Stimulated activated CD4-positive, alpha-beta T cell treated with anti-CD3 and anti-CD28 coated beads, Interleukin-12 subunit alpha, Interleukin-12 subunit beta, amount 100 ng/mL, for 48 hours (primary cell): ENCODE measurements at places on chromosomes 4 and X.

- no peak for DNase-seq
Observed at GRCh38 chr4:183164963-183165362, 65.9 kb downstream of the WWC2 start.

GRCh38 chr4:106315476-106315967, 487 bp downstream of the TBCK start:
- peak; percentile 14 for DNase-seq

GRCh38 chrX:13026877-13027652, 17.4 kb downstream of the FAM9C start:
- no peak for DNase-seq

DNA sequence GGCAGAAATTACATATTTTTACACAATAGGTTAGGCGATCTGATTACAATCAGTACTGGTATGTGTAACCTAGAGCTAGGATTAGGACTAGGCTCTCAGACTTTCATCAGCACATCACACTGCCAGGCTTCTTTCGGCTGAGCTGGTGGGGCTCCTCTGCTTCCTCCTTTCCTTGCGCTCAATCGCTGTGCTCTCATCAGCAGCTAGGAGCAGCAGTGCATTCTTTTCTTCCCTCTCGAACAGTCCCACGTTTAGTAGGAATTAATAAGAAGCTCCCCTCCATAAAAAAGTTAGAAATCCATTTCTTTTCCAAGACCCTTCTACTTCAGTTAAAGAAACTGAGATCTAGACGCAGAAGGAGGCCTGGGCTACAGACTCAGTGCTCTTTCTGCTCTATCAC, 350.4 kb downstream of the SPRY1 start:
- no peak for DNase-seq

DNA sequence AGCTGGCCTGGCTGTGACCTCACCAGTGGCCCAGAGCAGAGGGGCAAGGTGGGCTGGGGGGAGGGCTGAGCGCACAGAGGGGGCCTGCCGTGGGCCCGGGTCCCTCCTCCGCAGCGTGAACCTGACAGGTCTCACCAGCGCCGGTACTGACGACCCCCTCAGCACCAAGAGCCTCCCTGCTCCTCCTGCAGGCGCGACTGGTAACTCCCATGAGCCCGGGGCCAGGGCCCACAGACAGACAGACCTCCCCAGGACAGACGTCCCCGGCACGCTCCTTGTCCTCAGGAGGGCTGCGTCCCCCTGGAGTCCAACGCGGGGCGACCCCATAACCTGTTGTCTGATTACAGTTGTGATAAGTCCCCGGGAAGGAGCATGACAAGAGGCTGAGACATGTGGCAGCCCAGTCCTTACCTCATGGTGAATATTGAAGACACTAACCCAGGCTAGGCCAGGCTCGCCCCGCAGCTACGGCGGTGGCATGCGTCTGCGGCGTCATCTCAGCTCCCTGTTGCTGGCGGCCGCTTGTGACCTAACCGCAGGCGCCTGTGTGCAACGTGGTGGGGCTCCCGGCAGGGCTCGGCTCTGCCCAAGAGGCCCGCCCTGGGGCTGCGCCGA, 8.5 kb downstream of the AKAP17A start:
- no peak for DNase-seq

DNA sequence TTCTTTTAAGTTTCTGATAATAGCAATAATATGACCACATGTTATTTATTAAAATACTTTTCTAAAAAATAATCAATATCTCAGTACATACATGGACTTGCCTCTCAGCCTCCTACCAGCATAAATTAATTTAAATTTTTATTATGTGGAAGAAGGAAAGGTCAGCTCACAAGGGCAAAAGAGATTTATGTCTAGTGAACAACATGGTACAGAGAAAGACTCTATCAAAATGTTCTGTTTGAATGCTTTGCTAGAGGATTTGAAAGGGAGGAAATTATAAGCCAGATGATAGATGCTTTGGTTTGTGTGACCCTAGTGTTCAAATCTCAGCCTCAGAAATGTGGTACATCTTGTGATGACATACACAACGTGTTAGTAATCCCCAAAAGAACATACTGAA, 94.3 kb downstream of the DKK2 start:
- DNase-seq = no peak

- peak; percentile 2 for DNase-seq
Observed at GRCh38 chrX:134377537-134377936, 82.4 kb upstream of the HPRT1 start.

GRCh38 chr4:124234771-124235170, 477.8 kb downstream of the ANKRD50 start:
- no peak for DNase-seq

GRCh38 chr4:7414736-7415510, 19.8 kb downstream of the PSAPL1 start:
- DNase-seq = no peak

DNA sequence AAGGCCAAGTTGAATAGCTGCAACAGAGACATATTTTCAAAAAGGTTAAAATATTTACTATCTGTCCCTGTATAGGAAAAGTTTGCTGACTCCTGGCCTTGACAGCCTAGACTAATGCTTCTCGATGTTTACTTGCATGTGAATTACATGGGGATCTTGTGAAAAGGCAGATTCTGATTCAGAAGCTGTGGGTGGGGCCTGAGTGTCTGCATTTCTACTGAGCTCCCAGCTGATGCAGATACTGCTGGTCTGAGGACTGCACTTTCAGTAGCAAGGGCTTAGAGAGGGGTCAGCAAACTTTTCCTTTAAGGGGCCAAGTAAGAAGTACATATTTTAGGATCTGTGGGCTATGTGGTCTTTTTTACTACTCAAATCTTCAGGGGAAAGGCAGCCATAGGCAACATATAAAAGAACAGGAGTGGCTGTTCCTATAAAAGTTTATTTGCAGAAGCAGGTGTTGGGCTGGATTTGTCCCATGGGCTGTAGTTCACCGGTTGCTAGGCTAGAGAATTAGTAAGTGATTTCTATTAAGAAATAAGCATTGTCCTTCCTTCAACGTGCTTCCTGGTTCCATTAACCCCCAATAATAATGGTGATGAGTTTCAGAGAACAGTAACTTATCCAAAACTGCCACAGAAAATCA, 97.2 kb upstream of the PDE5A start:
- no peak for DNase-seq

- no peak for DNase-seq
Observed at GRCh38 chrX:41250867-41251266, 83.1 kb upstream of the DDX3X start.

- DNase-seq = peak; percentile 50
Observed at GRCh38 chr4:42282081-42282901, 115.0 kb upstream of the SHISA3 start.

DNA sequence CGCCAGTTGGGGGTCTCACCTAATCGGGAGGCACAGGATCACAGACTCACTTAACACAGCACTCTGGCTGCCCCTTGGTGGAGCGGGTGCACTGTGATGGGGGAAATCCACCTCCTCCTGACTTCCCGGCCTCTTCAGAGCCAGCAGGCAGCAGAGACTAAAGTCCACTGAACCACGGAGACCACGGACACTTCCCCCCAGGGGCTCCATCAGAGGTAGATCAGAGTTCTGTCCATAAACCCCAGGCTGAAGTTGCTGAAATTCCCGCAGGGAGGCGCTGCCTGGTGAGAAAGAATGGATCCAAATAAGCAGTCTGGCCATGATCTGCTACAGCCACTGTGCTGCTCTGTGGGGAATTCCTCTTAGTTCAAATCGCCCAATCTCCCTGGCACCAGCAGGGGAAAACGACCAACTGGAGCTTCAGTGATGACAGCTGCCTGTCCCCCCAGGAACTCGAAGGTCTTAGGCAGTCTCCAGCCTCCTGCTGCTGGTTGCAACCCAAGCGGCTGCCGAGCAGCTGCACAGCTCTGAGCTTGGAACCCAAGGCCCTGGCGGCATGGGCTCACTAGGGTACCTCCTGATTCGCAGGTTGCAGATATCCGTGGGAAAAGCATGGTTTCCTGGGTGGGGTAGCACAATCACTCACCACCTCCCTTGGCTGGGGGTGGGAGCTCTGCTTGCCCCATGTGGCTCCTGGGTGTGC, 106.9 kb upstream of the DCAF12L2 start:
- DNase-seq = no peak

GRCh38 chr4:16000708-16001483, 37.9 kb upstream of the FGFBP2 start:
- DNase-seq = no peak

GRCh38 chr4:89217604-89218003, 90.0 kb downstream of the GPRIN3 start:
- DNase-seq = no peak

- no peak for DNase-seq
Observed at GRCh38 chr4:86357608-86358007, 2.2 kb downstream of the MAPK10 start.

DNA sequence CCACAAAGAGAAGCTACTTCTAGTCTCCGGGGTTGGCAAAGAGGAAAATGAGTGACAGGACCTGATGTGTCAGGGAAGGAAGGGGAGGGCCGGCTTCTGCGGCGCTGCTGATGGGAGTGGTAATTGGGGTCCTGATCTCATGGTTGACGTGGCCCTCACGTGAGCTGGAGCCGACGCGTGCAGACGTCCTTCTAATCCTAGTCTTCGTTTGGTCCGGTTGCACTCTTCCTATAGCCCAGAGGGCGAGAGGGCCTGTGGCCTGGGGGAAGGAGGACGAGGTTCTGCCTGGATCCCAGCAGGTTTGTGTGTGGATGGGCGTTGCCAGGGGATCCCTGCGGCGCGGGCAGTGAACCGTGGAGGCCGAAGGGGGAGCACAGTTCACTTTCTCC, at the start of gene ARMCX1:
Gene ARMCX1 (plus strand): TSS at position 186 of the 389 bp plus-strand sequence. CDS start 2,384 bp downstream, outside the sequence.
- peak; percentile 4 for DNase-seq

- DNase-seq = no peak
Observed at GRCh38 chr4:45648846-45649245, 475.0 kb downstream of the GABRG1 start.

DNA sequence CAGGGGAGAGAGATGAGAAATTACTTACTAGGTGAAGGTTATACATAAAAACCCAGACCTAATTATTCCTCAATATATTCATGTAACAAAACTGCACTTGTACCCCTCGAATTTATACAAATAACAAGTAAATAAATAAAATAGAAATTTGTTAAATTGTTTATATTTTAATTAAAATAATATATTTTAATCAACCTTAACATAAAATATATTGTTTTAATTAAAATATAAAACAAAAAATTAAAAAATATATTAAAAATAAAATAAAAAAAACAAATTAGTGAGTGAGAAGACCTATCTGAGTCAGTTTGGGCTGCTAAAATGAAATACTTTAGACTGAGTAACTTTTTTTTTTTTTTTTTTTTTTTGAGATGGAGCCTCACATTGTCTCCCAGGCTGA, 87.4 kb upstream of the PCDH7 start:
- no peak for DNase-seq

DNA sequence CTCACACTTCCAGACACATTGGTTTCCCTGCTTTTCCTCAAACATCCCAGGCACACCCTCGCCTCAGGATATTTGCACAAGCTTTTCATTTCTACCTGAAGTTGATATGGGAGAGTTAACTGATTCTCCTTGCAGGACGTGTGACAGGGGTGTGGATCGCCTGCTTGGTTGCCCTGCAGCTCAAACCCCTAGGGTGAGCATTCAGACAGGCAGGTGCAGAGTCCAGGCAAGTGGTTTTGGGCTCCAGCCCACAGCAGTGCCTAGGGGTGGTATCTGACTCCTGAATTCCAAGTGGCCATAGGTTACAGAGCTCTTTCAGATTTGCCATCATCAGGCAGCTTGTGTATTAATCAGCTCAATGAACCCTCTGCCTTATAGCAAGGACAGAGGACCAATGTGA, 1104.2 kb upstream of the IGFBP7 start:
- no peak for DNase-seq

DNA sequence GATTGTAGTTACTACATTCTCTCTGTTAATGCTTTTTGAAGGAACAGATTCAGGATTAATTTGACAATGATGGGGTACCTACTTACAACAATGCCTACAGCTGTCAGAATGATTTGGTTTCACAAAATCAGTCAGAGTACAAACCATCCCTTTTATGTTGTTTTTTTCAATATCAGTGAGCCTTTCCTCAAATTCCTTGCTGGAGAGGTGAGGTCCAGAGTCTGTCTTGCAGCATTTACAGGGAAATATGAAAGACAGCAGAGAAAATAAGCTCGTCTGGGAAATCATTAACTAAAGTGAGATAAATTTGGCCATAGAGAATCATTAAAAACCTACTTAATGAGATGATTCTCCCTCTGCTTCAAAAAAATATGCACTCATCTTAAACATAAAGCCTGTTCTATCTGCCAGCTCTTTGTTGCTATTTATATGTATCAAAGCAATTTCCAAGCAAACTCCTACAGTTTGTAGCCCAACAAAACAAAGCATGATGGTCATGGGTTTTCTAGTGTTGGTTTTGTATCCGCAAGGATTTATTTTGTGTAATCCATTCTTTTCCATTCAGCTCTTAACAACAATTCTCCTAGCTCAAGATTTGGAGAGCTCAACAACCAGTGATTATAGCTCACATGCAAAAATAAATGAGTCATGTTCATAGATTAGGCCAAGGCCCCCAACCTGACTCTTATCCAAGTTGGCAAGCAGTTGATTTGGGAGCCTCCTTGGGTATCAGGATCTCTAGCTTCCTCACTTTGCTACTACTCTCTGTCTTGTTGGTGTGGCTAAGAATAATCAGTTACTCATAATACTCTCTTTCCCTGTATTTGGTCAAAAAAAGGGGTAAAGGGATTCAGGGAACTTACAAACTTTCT, 222.6 kb downstream of the ENOX2 start:
- DNase-seq = no peak

GRCh38 chrX:114797494-114797893, 213.6 kb downstream of the HTR2C start:
- DNase-seq = no peak

- DNase-seq = no peak
Observed at GRCh38 chrX:117407449-117408150, 709.0 kb downstream of the KLHL13 start.

DNA sequence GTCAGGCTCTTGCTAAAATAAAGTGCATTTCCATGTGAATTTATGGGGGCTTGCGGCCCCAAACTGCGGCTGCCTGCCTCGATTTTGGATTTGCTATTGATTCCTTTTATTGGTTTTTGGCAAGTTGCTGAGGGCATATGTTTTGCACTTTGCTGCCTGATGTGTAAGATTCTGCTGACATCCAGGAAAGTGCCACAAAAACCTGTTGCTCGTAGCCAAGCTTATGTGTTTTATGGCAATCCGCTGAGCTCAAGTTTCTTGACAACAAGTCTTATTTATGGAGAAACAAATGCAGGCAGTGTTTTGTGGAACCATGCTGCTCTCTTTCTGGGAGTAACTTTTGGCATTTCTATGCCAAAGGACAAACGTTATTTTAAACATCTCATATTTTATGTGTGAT, 97.3 kb upstream of the DDIT4L start:
- DNase-seq = no peak

DNA sequence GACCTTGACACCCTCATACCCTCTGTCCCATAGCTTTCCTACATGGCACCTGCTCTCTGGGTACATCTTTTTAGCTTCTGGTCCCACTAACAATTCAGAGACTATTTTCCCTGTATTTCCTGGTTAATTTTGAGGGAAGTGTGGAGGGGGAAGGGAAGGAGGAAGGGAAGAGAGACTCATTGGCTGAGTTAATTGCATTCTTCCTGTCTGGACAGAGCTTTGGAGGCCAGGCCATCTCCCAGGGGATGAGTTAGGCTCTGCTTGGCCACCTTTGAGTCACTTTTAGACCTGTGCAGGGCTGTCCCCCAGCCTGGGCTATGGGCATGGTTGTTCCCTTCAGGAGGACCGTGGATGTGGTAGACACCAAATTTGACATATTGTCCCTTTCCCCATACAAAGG, 167.9 kb upstream of the PGRMC2 start:
- DNase-seq = no peak

GRCh38 chrX:11010476-11010875, 100.7 kb upstream of the HCCS start:
- DNase-seq = no peak
